Renal cortical epithelial cell (primary cell): ENCODE measurements at places on chromosomes 12 and 14.

GRCh38 chr12:112340230-112340629, 42.0 kb downstream of the HECTD4 start:
- no peak for DNase-seq

- DNase-seq: peak; percentile 96
Observed at GRCh38 chr12:93325855-93326254, 51.9 kb upstream of the NUDT4 start.

DNA sequence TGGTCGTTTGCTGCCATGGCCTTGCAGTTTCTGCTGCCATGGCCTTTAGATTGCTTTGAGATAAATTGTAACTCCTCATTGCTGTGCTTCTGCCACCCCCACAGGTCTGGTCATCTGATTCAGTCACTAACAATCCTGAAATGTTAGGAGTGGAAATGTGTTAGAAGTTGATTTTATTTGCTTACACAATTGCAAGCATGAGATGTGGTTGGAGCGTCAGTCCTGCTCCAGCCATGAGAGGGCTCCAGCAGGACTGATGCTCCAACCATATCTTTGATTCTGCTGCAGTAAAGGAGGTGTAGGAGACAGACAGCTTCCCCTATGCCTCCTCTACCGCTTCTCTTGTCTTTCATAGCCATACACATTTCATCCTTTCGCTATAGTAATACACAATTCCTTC, 226.8 kb upstream of the RGS6 start:
- no peak for DNase-seq

DNA sequence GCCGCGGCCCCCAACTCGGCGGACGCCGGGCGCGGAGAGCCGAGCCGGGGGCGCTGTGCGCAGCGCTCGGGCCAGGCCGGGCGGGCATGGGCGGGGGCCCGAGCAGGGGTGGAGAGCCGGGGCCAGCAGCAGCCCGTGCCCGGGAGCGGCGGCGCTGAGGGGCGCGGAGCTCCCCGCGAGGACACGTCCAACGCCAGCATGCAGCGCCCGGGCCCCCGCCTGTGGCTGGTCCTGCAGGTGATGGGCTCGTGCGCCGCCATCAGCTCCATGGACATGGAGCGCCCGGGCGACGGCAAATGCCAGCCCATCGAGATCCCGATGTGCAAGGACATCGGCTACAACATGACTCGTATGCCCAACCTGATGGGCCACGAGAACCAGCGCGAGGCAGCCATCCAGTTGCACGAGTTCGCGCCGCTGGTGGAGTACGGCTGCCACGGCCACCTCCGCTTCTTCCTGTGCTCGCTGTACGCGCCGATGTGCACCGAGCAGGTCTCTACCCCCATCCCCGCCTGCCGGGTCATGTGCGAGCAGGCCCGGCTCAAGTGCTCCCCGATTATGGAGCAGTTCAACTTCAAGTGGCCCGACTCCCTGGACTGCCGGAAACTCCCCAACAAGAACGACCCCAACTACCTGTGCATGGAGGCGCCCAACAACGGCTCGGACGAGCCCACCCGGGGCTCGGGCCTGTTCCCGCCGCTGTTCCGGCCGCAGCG, 639 bp downstream of the FZD10 start:
- no peak for DNase-seq

DNA sequence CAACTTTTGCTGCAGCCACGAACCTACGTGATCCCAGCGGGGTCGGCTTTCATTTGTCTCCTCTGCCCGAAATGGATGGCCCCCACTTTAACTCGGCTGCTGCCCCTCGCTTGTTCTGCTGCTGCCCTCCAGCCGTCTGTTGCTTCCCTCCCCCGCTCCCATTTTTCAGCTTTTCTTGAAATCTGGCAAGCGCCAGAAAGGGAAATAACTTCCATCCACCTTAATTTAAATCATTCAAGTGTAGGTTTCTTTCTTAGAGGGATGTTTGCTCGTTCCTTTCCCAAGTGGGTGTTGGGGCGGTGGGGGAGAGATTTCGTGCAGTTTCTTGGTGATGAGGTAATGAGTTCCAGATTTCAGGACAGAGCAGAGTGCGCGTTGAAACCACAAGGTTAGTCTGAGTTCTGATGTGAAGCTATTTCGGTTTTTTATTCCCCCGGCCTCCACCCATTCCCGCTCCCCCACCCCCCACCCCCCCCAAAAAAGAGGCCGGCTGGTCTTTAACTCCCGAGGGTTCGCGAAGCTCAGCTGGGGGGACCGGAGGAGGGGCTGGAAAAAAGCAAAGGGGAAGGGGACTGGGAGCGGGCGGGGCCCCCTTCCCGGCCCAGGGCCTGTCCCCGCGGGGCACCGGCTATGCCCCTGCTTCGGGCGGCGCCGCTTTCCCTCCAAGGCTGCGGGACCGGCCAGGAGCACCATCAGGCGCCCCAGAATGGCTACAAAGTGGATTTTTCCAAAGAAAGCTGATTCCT, 2.2 kb upstream of the ZFP36L1 start:
- peak; percentile 80 for DNase-seq

- DNase-seq: no peak
Observed at GRCh38 chr14:28656704-28657255, 109.8 kb upstream of the FOXG1 start.

GRCh38 chr14:72492196-72492595, 401.7 kb downstream of the DPF3 start:
- DNase-seq: no peak

DNA sequence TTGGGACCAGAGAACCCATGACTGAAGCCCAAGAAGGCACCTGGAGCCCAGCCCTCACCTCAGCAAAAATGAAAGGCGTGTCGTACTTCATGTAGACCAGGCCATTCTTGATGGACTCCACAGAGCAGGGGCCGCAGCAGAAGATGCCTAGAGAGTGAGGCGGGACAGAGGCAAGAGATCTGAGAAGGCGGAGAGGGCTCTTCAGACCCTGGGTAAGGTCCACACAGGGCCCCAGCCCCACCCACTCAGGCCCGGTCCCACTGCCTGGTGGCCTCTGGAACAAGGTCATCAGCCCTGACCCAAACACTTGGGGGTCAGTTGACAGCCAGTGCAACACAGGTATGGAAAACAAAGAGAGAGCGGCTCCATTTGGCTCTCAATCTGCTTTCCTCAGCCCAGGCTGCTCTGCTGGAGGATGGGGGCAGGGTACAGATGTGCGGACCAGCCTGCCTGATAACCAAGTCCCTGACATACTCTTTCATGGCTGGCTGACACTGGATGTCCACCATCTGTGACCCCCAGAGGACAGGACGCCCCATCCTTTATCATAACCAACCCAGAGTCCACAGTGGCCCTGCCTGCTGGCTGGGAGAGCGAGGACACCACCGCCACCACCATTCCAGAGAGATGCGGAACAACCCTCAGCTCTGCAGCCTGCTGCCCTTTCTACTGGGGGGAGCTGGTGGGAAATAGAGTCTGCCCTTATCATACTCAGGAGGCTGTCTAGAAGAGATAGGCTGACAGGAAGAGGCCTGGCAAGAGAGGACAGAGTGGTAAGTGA, 6.9 kb downstream of the TGM1 start:
- DNase-seq: no peak

DNA sequence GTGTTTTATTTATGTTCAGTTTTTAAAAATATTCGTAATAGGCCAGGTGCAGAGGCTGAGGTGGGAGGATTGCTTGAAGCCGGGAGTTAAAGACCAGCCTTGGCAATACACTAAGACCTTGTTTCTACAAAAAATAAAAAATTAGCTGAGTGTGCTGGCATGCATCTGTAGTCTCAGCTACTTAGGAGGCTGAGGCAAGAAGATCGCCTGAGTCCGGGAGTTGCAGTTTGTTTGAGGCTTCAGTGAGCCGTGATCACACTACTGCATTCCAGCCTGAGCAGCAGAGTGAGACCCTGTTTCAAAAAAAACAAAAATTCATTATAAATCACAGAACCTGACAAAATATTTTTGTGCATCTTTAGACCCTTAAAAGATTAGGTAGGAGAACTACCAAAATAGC, 240.1 kb upstream of the ARHGAP5 start:
- DNase-seq: peak; percentile 36

DNA sequence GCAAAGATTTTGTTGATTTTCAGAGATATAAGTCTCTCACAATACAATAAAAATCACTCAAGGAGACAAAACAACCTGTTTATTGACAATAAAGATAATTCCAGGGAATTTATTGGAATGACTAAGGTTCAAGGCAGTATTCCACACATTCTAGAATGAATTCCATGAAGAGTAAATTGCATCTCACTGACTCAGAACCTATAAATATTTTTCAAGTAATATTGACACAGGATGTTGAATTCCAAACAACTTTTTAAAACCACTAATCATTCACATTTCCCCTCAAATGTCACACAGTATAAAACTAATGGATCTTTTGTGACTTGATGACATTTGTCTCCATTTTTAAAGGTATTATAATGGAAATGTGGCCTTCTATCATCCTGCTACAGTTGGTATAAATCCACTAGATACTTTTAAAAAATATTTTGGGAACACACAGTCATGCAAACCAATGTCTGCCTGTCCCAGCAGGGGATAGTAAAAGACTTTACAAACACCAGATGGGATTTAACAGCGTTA, 42.1 kb upstream of the LGR5 start:
- peak; percentile 67 for DNase-seq

GRCh38 chr14:68384335-68384734, 408.5 kb downstream of the ZFP36L1 start:
- no peak for DNase-seq

DNA sequence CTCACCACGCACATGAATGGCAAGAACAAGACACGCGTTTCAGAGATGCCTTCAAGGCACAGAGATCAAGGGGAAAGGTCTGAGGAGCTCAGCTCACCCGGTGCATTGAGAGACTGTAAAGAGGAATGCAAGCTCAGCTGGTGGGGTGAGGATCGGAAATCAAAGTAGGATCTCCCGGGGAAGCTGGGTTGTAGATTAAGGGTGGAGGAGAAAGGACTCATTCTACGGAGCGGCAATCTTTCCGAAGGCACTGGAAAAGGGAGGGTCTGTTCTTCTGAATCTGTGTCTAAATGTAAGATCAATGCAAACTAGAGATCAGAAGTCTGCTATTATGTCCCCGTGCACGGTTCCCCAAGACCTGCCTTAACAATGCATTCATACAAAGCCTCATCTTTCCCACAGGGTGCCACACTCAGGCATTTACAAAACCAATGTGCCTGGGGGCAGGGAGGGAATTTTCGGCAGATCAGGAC, 41.6 kb upstream of the PYGL start:
- no peak for DNase-seq

DNA sequence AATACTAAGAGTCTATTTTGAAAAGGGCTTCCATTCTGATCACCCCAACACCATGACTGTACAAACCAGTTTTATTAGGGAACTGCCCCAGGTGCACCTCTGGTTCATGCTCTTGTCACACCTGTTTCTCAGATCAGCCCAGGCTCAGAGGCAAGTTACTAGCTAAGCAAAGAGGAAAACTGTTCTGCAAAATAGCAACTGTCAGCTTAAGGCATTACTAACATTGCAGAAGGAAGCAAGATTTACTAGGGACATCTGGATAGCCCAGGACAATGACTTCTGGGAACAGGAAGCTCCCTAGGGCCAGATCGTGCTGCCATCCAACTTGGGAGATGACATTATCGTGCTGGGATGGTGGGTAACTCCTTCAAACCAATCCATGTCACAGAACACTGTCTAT, 30.1 kb downstream of the ANAPC7 start:
- no peak for DNase-seq

DNA sequence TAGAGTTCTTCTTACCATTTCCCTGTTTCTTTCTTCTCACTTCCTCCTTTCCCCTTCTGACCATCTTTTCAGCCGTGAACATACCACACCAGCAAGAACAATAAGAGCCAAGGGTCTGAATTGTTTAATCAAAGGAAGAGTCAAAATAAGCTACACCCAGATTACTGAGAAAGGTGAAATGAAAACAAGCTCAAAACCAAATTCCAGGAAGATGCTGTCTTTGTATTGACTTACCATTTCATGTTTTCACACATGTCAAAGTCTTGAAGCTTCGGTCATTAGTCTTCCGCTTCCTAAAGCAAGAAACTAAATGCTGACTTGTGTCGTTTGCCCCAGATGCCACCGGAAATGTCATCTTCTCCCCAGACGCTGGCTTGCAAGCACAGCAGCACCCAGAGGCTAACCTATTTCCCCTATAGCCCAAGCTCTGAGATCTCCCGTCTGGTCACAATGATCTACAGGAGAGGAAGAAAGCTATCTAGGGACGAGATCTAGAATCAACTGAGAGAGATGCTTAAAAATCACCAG, 136.5 kb upstream of the AMIGO2 start:
- no peak for DNase-seq

DNA sequence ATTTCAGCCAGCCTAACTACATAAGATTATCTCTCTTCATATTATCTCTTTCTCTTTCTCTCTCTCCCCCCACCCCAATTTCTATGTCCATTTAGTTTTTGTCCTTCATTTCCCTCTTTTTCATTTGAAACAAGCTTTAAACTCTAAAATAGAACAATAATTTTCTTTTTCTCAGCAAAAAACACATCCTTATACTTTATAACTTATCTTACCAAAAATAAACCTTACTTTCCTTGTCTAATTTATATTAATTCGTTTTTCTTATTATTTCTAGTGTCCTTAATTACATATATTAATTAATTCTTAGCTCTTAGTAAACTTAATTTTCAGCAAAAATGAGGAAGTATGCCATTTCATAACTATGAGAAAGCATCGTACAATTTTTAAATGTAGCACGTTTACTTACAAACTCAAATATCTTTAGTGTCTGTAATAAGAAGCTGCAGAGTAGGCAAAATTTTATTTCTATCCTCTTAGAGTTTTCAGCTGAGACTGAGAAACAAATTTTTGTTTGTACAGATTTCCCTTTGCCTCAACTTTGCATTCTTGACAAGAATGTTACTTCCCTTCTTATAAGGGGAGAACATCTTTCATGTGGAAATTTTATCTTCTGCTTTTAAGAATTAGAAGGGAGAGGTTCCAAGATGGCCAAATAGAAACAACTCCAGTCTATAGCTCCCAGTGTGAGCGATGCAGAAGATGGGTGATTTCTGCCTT, 65.1 kb upstream of the ST8SIA1 start:
- DNase-seq: no peak

GRCh38 chr12:96091833-96092232, 56.4 kb upstream of the LTA4H start:
- no peak for DNase-seq

DNA sequence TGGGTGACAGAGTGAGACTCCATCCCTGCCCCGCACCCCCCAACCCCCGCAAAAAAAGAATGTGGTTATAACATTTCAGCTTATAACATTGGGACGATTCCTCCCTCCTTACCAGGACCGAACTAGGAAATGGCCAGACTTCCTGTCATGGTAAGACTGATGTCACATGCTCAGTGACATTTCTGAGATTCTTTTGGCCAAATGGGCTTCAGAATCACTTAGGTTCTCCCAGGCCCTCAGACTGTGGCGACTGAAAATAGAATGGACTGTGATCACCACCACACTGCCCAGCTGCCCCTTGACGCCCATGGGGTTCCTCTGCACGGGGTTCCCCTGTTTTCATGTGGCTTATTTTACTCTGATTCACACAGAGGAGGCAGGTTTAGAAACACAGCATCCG, 115.0 kb upstream of the EVL start:
- DNase-seq: no peak

GRCh38 chr12:70660620-70661219, 23.5 kb upstream of the PTPRB start:
- DNase-seq: peak; percentile 81
